ENCODE measurements at places on chromosomes 12 and 14.

- no peak for DNase-seq
Measured at GRCh38 chr14:100534528-100535286, 52.5 kb downstream of the BEGAIN start.

GRCh38 chr12:112159146-112159541 lies 33.8 kb downstream of the TRAFD1 start:
- no peak for DNase-seq

DNA sequence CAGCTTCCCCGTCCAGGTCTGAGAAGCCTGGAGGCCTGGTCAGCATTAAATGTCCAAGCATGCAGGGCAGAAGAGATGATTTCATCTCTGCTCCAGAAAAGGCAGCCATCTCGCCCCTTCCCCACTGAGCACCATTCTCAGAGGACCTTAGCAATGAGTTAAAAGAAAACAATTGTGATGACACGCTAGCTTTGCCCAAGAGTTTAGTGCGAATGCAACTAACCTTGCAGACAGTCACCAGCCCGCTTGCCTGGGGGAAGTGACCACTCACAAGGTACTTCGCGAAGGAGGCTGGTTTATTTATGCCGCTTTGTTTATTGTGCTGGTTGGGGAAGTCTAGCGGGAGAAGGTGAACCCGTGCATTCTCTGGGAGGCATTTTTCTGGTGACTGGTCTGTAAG lies 170.7 kb downstream of the RBM19 start:
- DNase-seq, result no peak

- peak; percentile 72 for DNase-seq
Measured at GRCh38 chr12:64085996-64086395, 136.1 kb downstream of the KICS2 start.

DNA sequence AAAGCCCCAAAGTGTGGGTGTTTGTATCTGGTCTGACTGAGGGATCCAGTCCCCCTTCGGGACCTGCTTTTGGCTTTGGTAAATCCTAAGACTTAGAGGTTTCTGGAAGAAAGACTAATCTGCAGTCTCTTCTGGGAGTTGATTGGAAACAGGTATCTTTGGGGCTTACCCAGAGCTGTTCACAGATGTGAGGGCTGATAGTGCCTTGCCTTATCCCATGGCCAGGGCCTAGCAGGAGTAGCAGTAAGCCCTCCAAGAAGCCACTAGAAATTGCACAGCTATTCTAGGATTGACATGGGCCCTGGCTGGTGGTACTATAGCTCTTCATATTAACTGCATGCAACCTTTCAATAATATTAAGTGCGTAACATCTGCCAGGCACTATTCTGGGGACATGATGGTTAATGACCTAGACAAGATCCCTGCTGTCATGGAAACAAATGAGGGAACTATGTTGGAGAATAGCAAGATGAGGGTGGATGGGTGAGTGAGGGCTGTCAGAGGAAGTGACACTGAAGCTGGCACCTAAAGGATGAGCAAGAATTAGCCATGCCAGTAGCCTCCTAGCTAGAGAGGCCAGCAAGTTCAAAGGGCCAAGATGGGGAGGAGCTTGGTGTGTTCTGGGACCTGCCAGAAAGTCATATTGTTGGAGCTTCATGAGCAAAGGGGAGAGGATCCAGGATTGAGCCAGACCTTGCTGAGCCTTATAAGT lies 71.7 kb downstream of the CRADD start:
- DNase-seq, result no peak

DNA sequence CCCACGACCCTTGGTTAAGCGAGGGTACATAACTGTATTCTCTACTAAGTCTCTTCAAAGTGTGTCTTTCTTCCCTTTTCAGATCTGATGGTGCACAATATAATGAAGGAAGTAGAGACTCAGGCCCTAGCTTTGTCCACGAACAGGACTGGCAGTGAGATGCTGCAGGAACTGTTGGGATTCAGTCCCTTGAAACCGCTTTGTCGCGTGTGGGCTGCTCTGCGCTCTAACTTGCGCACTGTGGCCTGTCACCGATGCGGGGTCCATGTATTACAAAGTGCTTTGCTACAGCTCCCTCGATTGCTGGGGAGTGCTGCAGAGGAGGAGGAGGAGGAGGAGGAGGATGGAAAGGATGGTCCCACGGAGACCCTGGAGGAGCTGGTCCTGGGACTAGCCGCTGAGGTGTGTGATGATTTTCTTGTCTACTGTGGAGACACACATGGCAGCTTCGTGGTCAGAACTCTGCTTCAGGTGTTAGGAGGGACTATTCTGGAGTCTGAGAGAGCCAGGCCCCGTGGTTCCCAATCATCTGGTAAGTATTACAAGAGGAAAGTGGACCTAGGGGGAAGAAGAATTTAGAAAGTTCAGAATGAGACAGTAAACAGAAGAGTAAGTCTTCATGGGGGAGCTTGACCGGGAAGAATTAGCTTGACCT lies 803 bp downstream of the NOP9 start:
- DNase-seq, result no peak

GRCh38 chr12:4567073-4567881 lies 5.3 kb downstream of the DYRK4 start:
- no peak for DNase-seq

GRCh38 chr12:85621041-85621440 lies 215.2 kb downstream of the RASSF9 start:
- no peak for DNase-seq

DNA sequence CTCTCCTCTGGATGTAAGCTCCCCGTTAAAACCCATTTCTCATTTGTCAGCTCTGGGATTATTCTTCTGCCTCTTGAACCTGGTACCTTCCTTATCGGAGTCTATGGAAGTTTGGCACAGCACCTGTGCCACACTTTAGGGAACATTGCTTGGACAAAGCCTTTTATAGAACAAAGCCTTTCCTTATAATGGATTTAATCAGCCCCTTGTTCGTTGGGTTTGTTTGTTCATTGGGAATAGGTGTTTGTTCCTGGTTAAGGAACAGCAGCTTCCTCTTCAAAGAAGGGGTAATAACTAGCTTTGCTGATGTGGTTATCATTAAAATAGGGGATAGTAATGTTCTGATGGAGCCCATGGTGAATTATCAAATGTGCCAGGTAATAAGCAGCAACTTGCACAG lies 70.4 kb downstream of the NRXN3 start:
- no peak for DNase-seq

DNA sequence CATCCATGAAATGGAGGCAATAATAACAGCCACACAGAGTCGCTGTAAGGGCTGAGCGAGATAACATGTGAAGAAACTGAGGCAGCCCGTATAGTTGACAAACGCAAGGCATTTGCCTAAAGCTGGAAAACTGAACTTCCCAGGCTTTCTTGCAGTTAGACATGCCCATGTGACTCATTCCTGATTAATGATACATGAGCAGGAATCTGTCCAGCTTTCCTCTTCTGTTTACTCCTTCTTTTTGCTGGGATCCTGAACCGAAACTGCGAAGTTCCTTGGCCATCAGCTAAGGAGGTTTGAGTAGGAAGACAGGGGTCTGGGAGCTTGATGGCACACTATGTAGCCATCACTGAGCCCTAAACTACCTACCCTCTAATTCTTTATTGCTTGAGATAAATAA lies 52.2 kb downstream of the ST8SIA1 start:
- DNase-seq, result peak; percentile 74

- DNase-seq, result no peak
Measured at GRCh38 chr14:75329369-75329768, 50.7 kb downstream of the FOS start.

DNA sequence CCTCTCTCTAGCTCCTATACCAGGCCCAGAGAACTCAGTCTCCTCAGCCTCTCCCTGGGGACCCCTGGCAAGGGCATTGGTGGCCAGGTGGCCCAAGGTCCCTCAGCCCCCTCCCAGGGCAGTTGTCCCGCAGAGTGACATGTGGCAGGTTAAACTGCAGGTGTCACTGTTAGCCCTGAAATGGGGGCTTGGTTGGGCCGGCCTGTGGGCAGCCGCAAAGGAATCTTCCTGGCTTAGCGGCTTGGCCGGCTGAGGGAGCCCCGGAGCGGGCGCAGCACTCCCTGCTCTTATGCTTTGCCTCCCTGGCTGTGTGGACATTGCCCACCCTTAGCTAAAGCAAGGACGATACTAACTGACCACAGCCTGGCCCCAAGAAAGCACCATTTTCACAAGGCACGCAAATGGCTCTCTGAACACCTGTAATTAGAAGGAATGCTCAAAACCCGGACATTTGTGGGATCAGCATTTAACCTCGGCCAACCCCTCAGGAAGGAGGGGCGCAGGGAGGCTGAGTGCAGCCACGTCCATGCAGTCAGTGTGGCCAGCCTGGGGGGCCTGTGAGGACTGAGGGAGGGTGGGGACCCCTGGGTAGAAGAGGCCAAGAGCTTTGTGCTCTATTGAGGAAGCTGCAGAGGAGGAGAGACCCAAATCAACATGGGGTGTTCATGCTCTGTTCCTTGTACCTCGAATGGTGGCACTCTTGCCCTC lies 82.2 kb downstream of the PAPOLA start:
- DNase-seq, result no peak

- DNase-seq, result no peak
Measured at GRCh38 chr12:86228656-86229055, 27.5 kb downstream of the MGAT4C start.

GRCh38 chr12:102302553-102302952 lies 104.9 kb upstream of the PMCH start:
- no peak for DNase-seq

DNA sequence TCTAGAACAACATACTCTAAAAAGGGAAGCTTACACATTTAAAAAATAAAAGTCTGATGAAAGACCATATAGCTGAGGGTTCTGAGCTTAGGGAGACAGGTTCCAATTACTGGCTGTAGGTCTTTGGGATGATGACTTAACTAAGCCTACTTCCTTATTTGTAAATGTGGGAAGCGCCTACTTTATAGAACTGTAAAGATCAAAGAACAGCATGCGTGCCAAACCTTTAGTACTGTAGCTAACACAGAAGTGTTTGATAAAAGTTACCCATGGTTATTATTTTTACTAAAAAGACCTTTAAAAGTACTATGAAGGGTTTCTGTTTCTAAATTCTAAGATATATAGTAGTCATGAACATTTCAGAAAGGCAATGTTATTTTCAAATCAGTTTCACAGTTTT lies 35.7 kb downstream of the STK38L start:
- DNase-seq, result no peak

- DNase-seq, result no peak
Measured at GRCh38 chr12:14964406-14964805, 3.0 kb upstream of the ARHGDIB start.

GRCh38 chr12:46578190-46578982 lies 205.8 kb upstream of the SLC38A2 start:
- no peak for DNase-seq

DNA sequence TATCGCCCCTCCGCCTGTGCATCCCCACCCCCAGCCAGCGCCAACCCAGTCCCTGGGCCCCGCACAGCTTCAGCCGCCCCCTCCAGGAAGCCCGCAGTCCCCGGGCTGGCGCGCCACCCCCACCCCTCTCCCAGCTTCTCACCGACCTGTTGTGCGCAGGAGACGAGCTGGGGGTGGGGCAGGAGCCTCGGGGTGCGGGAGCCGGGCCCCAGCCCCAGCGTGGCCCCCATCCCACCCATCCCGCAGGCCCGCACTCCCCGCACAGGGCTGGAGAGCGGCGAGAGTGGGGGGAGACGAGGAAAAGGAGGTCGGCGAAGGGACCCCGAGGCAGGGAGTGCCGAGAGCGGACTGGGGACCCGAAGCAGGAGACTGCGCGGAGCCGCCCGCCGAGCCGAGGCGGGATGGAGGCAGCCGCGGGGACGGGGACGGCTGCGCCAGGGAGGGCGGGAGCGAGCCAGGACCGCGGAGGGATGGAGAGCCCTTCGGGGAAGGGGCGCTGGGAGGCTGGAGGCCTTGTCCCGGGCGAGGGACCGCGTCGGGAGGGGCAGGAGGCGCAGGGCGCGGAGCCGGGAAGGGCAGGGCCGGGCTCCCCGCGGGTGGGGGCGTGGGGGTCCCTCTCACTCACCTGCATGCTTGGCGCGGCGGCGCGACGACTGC lies 498 bp downstream of the PIANP start:
- no peak for DNase-seq

DNA sequence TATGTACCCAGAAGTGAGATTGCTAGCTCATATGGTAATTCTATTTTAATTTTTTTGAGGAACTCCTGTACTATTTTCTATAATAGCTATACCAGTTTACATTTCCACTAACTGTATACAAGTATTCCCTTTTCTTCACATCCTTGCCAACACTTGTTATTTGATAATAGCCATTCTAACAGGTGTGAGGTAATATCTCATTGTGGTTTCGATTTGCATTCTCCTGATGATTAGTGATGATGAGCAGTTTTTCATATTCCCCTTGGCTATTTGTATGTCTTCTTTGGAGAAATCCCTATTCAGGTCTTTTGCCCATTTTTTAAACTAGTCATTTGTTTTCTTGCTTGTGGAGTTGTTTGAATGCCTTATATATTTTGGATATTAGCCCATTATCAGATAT lies 121.3 kb downstream of the BBS10 start:
- DNase-seq, result no peak

DNA sequence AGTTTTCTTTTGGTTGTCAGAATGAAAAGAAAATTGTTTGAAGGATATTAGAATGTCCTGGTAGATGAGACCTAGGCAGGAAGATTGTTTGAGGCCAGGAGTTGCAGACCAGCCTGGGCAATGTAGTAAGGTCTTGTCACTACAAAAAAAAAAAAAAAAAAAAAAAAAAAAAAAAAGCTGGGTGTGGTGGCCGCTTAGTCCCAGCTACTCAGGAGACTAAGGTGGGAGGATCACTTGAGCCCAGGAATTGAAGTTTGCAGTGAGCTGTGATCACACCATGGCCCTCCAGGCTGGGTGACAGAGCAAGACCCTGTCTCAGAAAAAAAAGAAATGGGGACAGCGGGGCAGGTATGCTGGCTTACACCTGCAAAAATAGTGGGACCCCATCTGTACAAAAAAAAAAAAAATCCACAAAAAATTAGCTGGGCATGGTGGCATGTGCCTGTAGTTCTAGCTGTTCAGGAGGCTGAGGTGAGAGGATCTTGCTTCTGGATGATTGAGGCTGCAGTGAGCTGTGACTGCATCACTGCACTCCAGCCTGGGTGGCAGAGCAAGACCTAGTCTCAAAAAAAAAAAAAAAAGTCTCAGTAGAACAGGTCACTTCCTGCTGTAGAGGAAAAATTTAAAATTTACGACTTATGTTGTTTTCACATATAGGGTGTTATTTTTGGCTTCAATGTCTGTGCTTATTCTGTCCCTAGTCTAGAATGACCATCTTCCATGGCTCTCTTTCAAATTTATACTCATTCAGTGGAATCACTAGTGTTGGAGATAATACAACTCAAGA lies 70.7 kb downstream of the PPHLN1 start:
- DNase-seq, result no peak

DNA sequence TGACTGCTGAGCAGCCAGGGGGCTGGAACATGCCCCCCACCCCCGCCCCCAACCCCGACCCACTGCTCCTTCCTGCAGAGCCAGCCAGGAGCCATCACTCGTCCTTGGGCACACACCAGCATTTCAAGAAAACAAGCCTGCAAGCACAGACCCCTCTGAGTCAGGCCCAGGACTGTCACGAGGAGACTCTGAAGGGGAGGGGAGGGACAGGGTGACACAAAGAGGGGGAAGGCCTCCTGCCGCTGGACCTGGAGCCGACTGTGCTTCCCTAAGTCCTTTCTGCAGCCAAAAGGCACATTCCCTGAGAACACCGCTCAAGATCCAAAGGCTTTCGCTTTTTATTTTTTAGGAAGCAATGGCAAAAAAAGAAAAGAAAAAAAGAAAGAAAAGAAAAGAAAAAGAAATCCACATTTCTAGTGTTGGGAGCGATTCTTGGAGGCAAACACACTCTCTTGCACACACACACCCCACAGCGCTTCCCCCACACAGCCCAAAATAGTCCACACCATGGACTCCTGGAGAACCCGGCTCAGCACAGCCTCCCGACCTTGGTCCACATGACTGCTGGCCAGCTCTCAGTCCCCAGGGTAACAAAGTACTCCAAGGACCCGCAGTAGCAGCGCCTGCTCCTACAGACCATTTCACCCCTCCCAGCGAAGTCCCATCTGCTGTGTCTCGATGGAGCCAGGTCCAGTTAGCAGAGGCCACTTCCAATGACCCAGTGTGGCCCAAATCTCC lies 101.7 kb downstream of the DPF3 start:
- DNase-seq, result no peak
